ENCODE measurements at places on chromosomes 13 and 19.

DNA sequence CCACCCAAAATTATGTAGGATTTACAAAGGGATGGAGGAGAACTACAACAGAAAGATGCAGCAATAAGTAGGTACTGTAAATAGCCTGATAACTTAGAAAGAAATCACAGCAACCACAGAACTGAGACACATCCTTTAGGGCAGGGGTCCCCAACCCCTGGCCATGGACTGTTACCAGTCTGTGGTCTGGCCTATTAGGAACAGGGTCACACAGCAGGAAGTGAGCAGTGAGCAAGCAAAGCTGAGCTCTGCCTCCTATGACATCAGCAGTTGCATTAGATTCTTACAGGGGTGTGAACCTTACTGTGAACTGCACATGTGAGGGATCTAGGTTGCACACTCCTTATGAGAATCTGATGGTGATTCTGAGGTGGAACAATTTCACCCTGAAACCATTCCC lies 997.6 kb downstream of the DIAPH3 start:
- DNase-seq: peak; percentile 6

GRCh38 chr13:75372517-75372916 lies 109.5 kb downstream of the TBC1D4 start:
- no peak for DNase-seq

DNA sequence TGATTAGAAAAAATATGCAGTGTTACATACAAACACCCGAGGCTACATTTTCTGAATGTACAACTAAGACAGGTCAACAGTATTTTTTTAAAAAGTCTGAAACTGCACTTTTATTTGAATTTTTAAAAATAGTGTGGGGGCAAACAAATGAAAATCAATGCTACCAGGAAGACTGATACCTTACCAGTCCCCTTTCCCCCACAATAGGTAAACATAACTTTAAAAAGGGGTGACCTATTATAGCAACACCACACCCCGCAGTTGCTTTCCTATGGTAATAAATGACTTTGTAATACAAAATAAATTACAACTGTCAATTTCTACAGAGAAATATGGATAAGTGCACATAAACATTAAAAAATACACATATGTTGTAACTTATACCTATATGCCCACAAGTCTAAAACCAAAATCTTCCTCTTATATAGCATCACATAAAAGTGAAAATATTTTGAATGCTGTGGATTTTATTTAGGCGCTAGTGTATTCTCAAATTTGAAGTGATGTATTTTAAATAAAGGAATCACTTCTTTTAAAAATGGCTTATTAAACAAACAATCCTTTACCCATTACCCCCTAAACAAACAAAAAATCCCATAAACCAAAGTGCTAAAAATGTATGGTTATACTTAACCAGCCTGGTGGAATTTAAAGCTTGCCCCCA lies 63.1 kb downstream of the KCNRG start:
- DNase-seq: no peak

- no peak for DNase-seq
Measured at GRCh38 chr13:109790942-109791605, 4.7 kb upstream of the IRS2 start.

DNA sequence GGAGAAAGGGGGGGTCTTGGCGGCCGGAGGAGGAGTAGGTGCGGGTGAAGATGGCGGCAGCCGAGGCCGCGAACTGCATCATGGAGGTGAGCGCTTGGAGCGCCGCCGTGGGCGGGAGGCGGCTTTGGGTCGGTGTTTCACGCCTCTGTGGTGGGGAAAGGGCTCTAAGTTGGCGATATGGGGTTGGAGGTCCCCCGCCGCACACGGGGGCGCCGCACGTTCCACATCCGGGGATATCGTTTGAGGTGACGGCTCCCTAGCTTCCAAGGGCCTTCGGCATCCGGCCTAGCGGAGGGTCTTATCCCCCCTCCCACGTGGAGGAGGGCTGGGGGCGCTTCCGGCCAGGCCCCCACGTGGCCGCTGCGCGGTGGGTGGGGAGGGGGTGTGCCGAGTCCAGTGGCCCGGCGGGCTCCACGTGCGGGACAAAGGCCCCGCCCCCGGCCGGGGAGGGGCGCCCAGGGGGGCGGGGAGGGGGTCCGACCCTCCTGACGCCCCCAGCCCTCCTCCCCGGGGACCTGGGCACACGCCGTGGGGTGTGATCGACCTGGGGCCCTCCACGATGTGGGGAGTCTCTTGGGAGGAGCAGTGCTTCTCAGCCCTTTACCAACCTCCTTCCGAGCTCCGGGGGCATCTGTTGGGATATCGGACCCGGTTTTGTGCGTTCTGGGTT lies at the start of gene PRMT1:
Gene PRMT1 (plus strand): TSS at position 41 of the 670 bp plus-strand sequence. CDS start 10 bp downstream, at position 51.
- no peak for DNase-seq

DNA sequence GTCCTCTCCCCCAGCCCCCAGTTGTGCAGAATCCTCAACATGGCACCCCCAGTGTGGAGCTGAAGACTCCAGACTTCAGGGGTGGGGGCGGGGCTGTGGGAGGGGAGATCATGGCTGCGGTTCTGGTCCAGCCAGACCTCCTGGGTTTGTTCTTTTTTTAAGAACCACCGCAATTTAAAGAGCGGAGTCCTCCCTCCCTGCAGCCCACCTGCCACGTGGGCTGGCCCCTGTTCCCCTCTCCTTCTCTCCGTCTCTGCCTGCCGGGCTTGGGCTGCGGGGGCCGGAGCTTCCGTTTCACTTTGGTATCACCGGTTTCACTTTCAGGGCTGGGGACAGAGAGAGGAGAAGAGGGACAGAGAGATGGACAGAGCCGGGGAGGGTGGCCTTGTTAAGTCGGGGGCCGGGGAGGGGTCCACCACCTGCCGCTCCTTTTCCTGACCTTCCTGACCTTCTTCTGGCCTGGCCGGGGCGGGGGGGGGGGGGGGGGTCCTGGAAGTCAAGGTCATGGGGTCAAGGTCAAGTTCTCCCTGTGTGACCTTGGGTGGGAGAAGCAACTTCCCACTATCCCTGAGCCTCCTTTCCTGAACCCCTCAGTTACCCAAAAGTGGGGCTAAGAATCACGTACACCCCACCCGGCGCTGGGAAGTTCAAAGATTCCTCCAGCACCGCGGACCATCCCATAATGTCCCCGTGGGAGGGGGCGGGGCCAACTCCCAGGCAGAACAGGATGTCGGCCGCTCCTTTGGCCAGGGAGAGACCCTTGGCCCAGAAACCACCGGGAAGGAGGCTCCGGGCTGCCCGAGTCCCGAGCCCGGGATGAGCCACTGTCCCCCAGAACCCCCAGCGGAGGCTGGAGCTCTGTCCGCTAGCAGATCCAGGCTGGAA lies 11.3 kb upstream of the ZBTB7A start:
- DNase-seq: no peak

DNA sequence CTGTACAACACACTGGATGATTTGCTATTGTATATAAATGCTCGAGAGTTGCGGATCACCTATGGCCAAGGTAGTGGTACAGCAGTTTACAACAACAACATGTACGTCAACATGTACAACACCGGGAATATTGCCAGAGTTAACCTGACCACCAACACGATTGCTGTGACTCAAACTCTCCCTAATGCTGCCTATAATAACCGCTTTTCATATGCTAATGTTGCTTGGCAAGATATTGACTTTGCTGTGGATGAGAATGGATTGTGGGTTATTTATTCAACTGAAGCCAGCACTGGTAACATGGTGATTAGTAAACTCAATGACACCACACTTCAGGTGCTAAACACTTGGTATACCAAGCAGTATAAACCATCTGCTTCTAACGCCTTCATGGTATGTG lies 21.5 kb downstream of the OLFM4 start:
- no peak for DNase-seq

DNA sequence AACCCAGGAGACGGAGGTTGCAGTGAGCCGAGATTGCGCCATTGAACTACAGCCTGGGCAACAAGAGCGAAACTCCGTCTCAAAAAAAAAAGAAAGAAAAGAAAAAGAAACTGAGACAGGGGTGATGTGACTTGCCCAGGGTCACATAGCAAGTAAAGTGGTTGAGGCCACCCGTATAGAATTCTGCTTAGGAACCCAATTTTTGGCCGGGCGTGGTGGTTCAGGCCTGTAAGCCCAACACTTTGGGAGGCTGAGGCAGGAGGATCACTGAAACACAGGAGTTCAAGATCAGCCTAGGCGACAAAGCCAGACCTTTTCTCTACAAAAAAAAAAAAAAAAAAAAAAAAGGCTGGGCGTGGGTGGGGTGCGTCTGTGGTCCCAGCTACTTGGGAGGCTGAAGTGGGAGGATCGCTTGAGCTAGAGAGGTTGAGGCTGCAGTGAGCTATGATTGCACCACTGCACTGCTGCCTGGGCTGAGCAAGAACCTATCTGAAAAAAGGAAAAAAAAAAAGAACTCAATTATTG lies 1.3 kb downstream of the SNRPA start:
- no peak for DNase-seq

Measured in kidney capillary endothelial cell (primary cell).